Activated T-helper 1 cell treated with anti-CD3 and anti-CD28 coated beads, Interleukin-2, amount 50 U/mL, for 16 hours (primary cell): ENCODE measurements at places on chromosomes 7 and 10.

GRCh38 chr10:30816820-30817171 lies 187.2 kb upstream of the LYZL2 start:
- DNase-seq, result no peak

- DNase-seq, result no peak
These were observed 3.9 kb downstream of the MIOS start for GRCh38 chr7:7570584-7570983.

DNA sequence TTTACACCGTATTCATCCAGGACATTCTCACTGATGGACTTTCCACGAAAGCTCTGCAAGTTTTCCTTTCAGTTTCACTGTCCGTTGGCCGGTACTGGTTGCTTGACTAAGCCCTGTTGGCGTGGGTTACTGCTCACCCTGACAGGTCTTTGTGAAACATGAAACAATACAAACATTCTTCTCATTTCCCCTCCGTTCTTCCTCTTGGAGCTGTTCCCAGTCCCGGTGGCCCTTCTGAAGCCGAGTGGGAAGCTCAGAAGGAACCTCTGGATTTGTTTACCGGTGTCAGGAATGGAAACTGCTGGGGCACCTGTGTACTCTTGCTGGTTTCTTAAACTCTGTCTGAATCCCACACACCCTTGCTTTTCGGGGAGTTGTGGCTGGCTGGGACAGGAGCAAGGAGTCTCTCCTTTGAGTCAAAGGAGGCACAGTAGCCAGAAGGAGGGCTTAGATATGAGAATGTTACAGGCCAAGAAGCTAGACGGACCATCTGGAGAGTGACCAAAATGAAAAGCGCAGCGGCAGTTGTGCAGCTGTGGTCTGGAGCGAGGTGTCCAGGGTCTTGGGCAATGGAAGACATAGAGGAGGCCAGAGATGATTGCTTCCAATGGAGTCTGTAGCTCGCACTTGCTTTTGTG lies 45.7 kb downstream of the LYZL2 start:
- DNase-seq, result no peak

DNA sequence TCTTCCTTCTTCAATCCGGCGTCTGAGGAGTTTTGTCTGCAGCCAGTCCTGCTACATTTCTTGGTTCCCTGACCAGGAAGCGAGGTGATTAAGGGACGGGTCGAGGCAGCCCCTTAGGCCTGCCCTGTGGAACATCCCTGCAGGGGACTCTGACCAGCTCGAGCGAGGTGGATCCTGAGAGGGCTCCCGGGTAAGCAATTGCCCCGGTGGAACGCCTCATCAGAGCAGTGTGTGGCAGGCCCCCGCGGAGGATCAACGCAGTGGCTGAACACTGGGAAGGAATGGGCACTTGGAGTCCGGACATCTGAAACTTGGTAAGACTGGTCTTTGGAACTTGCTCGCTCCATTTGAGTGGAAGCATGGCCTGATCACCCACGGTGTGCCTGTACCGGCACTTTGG lies 121.0 kb downstream of the CUL2 start:
- no peak for DNase-seq

DNA sequence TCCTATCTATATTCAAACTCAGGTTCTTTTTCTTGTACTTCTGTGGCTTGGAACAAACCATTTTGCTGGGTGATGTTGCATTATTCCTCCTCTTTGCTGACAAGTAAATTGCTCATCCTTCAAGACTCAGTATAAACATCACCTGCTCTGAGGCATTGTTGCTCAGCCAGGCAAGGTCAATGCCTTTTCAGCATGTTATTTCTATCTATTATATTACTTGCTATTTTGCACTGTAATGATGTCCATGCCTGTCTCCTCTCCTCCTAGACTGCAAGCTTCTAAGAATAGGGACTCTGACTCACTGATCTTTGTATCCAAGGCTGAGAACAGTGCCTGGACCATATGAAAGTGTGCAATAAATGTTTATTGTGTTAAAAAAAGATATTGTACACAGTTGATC lies 293.8 kb downstream of the RNLS start:
- no peak for DNase-seq

- no peak for DNase-seq
These were observed 23.0 kb downstream of the BZW2 start for GRCh38 chr7:16668978-16669377.

- DNase-seq, result no peak
These were observed 8.0 kb downstream of the SLC18A2 start for GRCh38 chr10:117248750-117249465.

- DNase-seq, result no peak
These were observed 51.6 kb downstream of the CYCS start for GRCh38 chr7:25073451-25073850.

- no peak for DNase-seq
These were observed 77.9 kb downstream of the SGMS1 start for GRCh38 chr10:50545846-50546245.

- DNase-seq, result no peak
These were observed 14.0 kb downstream of the C10orf88 start for GRCh38 chr10:122939856-122940543.

- DNase-seq, result no peak
These were observed 343.7 kb downstream of the PTEN start for GRCh38 chr10:88207121-88207546.

GRCh38 chr7:954330-955238 lies at the start of gene ADAP1:
Gene ADAP1 (minus strand): TSS chr7:954680. CDS start chr7:954477, 203 bp downstream.
- DNase-seq, result no peak

DNA sequence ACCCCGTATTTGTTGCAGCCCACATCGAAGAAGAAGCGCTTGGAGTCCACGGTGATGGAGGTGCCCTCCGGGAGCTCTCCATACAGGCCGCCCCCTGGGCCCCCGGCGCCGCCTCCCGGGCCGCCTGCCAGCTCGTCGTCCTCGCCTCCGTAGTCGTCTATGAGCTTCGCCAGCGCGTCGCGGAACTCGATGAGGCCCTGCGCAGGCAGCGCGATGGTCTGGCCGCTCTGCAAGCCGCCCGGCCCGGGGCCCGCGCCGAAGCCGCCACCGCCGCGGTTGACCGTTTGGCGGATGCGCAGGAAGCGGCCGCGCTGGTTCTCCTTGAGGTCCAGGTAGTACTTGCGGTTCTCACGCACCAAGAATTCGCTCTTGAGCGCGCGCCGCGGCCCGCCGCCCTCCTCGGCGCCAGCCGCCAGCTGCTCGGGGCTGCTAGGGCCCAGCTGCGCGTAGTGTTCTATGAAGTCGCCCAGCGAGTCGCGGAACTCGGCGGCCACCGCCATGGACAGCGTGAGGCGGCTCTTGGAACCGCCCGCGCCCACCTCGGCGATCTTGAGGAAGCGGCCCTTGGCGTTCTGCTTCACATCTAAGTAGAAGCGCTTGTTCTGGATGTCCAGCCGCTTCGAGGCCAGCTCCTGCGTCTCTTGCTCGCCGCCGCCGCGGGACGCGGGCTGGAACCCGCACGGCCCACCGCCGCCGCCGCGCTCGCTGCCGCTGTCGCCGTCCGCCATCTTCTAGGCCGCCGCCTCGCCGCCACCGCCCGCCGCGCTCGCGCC lies 523 bp downstream of the PURB start:
- peak; percentile 22 for DNase-seq

DNA sequence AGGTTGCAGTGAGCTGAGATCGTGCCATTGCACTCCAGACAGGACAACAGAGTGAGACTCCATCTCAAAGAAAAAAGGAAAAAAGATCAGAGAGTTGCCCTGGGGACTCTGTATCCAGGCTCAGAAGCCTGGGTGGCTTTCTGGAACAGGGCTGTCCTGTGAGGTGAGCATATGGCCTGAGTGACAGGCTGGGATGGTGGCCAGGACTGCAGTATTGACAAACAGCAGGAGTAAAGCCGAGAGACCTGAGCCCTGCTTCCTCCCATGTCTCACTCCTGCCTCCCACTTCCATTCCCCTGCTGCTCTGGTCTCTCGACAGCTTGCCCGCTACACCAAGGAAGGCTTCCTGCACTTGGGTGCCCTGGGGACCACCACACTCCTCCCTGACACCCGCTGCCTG lies 578.5 kb downstream of the GALNT17 start:
- no peak for DNase-seq
